ENCODE measurements at places on chromosomes 1 and 21.

DNA sequence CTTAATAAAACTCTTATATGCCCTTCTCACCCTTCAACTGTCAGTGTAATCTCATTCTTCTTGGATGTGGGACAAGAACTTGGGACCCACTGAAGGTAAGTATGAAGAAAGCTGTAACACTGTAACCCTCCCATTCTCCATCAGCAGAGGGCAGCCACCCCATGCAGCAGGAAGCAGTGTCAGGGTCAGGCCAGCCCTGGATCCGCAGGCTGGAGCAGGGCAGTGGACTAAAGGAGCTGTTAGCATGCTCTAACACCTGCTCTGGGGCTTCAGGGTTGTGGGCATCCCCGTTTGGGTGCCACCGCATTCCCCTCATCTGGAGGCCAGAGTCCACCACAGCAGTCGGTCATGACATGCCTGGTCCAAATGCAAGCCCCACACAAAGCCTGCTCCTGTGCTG is 156.5 kb downstream of the HIVEP3 start:
- DNase-seq = no peak

DNA sequence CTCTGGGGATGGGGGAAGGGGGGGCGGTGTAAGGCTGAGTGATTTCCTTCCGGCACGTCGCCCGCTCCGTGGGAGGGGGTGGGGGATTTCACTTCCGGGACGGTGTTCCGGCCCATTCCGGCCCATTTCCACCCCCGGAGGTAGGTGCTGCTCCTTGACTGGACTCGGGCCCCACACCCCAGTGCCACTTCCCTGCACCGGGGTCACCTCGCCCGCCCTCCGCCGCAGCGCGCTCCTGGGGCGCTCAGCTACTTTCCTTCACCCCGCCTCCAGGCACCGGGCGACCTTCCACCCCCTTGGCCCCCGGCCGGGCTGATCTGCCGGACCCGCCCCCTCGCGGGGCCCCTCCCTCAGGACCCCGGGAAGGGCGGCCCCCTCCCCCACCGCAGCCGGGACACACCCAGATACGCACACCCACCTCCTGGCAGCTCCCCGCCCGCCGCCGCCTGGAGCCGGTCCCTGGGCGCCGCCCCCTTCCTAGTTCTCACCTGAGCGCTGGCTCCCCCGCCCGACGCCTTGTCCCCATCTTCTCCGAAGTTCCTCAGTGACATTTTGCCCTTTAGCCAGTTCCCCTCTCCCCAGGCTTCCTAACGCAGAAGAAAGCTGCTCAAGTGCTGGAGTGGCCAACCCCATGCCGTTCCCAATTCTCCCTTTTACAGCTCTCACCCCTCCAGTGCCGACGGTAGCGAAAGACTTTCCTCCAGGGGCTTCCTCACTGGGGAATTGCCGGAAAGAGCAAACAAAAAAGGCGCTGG is at the start of gene ZBTB37:
ZBTB37 (plus strand) TSS at position 115 of the 755 bp plus-strand sequence. CDS start 1,846 bp downstream, outside the sequence.
- peak; percentile 72 for DNase-seq

GRCh38 chr1:1144122-1144842 is 28.4 kb upstream of the C1orf159 start:
- no peak for DNase-seq

DNA sequence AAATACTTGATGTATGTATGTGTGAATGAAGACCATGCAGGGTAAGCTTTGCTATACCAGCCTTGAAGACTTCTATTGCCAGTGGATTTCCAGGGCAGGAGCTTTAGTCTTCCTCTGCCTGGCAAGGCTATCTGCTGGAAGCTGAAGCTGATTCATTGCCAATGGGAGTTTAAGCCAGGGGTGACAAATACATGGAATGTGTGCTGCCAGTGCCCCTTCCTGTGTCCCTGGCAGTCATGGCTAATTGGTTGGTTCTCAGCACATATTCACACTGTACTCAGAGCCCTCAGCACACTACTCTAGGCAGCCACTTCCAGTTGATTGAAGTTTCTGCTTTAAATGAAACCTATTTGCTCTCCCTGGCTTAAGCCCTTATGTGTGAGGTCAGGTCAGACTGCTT is 1.5 kb downstream of the ZSCAN20 start:
- DNase-seq = no peak

- DNase-seq = no peak
These were observed 71.9 kb upstream of the EFHD2 start for GRCh38 chr1:15337656-15338402.

Data from NCI-H1092 (cell line).